ENCODE measurements at places on chromosomes 5 and 9. TPM values are rescaled to one million over a fixed set of nuclear protein-coding genes. Genes with fewer than 3 reads are reported as not detected.

DNA sequence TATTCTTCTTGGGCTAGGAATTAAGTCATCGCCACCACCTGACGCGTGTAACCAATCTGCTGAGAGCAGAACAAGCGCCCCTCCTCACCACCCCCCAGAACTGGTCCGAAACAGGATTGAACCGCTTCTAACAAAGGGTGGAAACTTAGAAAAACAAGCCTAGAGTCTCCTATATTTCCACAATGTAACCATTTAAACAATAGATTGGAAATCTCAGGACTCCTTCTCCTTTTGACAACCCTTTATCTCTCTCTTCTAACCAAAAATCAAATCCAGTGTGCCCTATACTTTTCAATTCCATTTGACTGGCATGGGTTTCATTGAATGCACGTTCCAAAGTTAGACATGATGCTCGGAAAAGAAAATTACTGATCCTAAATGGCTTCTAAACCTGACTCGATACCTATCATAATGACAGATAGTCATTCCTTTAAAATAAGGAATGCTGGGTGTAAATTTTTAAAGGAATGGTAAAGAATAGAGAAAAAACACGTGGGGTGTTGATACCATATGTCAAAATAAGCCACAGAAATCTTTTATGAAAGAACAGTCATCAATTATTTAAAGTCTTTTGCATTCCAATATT is 1.2 kb downstream of the ARRDC3 start:
- DNase-seq: peak; percentile 62

CNTNAP3B gene
- not detected for total RNA-seq

- no peak for DNase-seq
Measured at GRCh38 chr9:133763272-133764183, 25.4 kb upstream of the SARDH start.

C6 gene
- not detected for total RNA-seq

- no peak for DNase-seq
Measured at GRCh38 chr5:111251921-111252320, 27.7 kb downstream of the CAMK4 start.
